ENCODE measurements at places on chromosomes 5 and 9. TPM values are rescaled to one million over a fixed set of nuclear protein-coding genes. Genes with fewer than 3 reads are reported as not detected.

NR5A1 gene
- 0.11 TPM for total RNA-seq

OR1Q1 gene
- 0.16 TPM for total RNA-seq

PCDH1 gene
- total RNA-seq, result 3.9 TPM

ARHGEF39 gene
- total RNA-seq, result 14.9 TPM

TEX48 gene
- not detected for total RNA-seq

PDE8B gene
- total RNA-seq, result 2.0 TPM

SLC6A19 gene
- total RNA-seq, result 0.32 TPM

FOXD4 gene
- total RNA-seq, result 0.34 TPM

ARRDC1 gene
- 39.9 TPM for total RNA-seq

HACD4 gene
- total RNA-seq, result 1.0 TPM

IL5 gene
- 0.47 TPM for total RNA-seq

KIF27 gene
- 1.5 TPM for total RNA-seq

MLANA gene
- total RNA-seq, result not detected

PCDHGA1 gene
- total RNA-seq, result 0.26 TPM

LCN2 gene
- 7.2 TPM for total RNA-seq

ANKRD18A gene
- 13.7 TPM for total RNA-seq

PTTG1 gene
- 182 TPM for total RNA-seq

SPARC gene
- 15.7 TPM for total RNA-seq
